ENCODE measurements at places on chromosomes 12 and 14. TPM values are rescaled to one million over a fixed set of nuclear protein-coding genes. Genes with fewer than 3 reads are reported as not detected.

Gene NTF3
- total RNA-seq, result 0.92 TPM

Gene LRRIQ1
- 0.17 TPM for total RNA-seq

Gene GPRC5A
- not detected for total RNA-seq

Gene CRY1
- total RNA-seq, result 44.9 TPM

Gene HOXC9
- total RNA-seq, result not detected

Gene TCL1A
- 0.33 TPM for total RNA-seq

Gene HIGD1C
- total RNA-seq, result not detected

Gene KTN1
- 55.8 TPM for total RNA-seq

Gene MLH3
- total RNA-seq, result 13.2 TPM

Gene RDH11
- total RNA-seq, result 123 TPM

Gene GPR162
- total RNA-seq, result 5.4 TPM

Gene MAP1LC3B2
- 2.8 TPM for total RNA-seq

Gene RIC8B
- total RNA-seq, result 15.2 TPM

Gene SYNDIG1L
- 0.76 TPM for total RNA-seq

Gene LBHD2
- total RNA-seq, result not detected

DNA sequence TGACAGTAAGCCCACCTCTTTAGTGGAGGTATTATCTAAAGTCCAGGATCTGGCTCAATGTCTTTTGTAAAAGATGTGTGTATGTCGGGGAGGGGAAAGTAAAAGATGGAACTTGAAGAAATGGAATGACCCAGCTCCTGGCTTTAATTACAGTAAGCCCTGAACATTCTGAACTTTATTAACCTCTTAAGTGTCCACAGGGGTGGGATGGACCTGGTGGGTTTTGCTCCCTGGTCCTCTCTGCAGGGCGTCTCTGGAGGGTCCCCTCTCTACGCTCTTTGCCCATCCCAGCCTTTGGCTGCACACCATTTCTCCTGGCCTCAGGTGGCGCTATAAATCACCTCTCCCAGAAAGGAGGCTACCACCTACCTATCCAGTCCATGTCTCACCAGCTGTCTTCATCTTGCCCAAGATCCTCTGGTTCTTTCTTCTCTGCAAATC is 3.7 kb upstream of the CISTR start:
- peak; percentile 82 for DNase-seq

GRCh38 chr14:59015482-59015881 is 173.0 kb upstream of the DAAM1 start:
- DNase-seq, result no peak

- no peak for DNase-seq
These were observed 458.7 kb downstream of the TMTC2 start for GRCh38 chr12:83145325-83145840.

GRCh38 chr12:100382338-100382737 is 25.5 kb downstream of the SLC17A8 start:
- no peak for DNase-seq

DNA sequence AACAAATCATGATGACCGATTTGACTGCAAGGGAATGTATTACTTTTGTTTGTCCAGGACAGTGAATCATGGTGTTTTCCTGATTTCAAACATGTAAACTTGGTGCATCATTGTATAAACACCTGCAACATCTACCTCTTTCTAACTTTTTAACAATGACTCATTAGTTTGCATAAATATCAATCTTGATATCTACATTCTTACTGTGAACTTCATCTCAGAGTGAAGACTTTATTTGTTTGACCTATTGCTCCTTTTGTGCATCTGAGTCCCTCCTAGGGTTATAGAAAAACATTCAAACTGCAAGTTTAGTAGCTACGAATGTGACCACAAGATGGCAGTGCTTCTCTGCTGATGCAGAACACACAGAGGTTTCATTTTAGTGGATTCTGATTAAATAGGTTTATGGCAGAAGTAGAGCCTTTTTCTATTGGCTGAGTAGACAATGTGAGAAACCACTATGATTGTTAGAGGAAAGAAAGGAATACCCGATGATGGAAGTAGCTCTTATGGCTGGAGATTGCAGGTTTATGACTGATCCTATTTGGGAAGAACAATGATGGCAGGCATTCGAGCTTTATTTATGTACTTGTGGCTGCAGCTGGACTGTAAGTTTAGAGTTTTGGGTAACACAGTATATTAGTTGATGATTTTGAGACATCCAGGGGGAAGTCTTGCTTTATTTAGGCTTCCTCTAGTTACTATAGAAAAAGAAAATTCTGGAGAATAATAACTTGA is 244.2 kb upstream of the OR4E1 start:
- no peak for DNase-seq

DNA sequence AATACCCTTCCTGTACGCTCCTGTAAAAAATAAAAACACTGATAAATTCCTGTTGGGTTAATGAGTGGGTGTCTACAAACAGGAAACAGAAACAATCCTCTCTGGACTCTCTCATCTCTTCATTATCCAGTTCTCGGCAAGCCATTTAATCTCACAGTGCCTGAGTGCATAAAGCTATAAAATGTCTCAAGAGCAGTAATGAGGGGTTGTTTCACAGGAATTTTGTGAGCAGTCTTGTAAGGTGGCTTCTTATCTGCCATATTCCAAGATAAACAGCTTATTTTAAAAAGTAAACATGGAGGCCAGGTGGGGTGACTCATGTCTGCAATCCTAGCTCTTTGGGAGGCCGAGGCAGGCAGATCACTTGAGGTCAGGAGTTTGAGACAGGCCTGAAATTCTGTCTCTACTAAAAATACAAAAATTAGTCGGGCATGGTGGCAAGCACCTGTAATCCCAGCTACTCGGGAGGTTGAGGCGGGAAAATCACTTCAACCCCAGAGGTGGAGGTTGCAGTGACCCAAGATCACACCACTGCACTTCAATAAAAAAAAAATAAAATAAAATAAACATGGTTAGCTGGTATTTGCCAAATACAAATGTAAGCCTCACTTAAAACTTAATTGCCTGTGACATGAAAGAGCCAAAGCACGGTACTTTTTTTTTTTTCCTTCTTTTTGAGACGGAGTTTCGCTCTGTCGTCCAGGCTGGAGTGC is 54.0 kb downstream of the CLIP1 start:
- no peak for DNase-seq

DNA sequence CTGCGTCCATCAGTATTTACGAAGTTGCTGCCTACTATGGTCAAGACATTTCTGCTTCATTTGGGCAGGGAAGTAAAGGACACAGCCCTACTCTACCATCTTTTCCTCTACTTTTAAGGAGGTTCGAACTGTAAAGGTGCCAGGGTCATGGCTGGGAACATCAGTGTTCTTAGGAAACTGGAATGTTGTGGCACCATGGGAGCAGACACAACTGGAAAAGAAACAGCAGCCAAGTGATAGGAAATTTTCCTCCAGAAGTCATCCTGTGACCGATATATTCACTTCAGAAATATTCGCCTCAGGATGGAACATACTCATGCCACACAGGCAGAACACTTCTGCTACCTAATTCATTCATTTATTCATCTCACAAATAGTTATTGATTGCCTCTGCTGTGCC is 104.4 kb downstream of the ETV6 start:
- no peak for DNase-seq

DNA sequence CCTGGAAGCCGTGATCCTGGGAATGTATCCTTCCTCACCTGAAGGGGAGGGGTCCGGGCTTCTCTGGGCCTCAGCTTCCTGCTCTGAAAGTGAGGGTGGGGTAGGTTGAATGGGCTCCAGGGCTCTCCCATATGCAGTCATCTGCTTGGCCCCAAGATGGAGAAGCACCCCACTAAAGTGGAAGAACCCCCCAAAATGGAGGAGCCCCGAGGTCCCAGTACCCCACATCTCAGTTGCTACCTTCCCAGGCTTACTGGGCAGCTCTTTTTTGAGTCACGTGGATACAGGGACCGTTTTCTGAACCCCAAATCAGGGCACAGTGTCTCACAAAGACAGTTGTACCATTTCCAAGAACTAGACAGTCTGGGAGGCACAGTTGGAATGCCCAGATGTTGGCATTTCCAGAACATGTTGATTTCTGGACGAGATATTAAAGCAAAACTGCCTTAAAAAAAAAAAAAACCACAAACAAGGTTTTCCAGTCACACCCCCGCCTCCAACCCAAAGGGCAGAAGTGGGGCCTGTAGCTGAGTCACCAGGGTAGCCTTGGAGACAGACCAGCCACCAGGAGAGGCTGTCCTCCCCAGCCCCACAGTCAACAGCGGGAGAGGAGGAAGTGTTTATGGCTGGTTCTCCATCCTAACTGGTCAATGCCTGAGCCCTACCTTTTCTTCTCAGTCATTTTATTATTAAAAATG is 12.1 kb downstream of the VASH1 start:
- DNase-seq, result peak; percentile 71

GRCh38 chr14:93005838-93006237 is 82.9 kb downstream of the CHGA start:
- no peak for DNase-seq

GRCh38 chr12:25119020-25119419 is 75.9 kb downstream of the DNAI7 start:
- peak; percentile 25 for DNase-seq

GRCh38 chr12:116529686-116530085 is 29.5 kb upstream of the MAP1LC3B2 start:
- no peak for DNase-seq

DNA sequence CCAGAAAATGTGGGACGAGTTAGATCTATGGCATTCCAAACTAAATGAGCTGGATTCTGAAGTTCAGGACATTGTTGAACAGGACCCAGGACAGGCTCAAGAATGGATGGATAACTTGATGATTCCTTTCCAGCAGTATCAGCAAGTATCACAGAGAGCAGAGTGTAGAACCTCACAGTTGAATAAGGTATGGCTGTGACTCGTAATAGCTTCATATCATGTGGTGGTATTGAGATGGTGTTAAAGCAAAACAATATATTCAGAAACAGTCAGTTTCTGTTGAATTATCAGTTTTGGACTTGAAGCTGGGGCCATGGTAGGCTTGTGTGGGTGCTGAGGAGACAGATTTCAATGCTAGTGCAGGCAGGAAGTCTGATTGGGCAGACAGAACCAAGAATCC is 213.7 kb downstream of the ESR2 start:
- DNase-seq, result no peak

- DNase-seq, result no peak
These were observed 19.3 kb downstream of the SLC25A3 start for GRCh38 chr12:98612696-98613334.

GRCh38 chr14:105329411-105330150 is 15.0 kb downstream of the PACS2 start:
- no peak for DNase-seq

GRCh38 chr12:40310211-40310610 is 85.4 kb downstream of the LRRK2 start:
- DNase-seq, result no peak

DNA sequence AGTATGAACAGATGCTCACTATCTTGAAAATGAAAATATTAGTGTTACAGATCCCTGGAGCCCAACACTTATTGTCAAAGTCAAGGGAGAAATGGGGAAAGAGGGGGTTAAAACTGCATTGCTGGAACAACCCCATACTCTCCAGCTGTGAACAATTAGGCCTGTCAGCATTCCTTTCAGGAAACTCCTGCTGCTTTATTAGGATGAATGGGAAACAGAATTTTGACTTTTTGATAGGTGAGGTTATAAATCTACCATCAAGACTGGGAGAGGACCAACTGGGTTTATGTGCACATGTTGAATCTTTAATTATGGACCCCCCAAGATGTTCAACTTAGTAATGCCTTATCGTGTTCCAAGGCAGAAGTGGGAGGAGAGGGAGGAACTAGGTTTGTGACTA is 85.0 kb downstream of the TMTC1 start:
- DNase-seq, result no peak

GRCh38 chr12:37565112-37565511 is 751.5 kb upstream of the ALG10B start:
- no peak for DNase-seq

DNA sequence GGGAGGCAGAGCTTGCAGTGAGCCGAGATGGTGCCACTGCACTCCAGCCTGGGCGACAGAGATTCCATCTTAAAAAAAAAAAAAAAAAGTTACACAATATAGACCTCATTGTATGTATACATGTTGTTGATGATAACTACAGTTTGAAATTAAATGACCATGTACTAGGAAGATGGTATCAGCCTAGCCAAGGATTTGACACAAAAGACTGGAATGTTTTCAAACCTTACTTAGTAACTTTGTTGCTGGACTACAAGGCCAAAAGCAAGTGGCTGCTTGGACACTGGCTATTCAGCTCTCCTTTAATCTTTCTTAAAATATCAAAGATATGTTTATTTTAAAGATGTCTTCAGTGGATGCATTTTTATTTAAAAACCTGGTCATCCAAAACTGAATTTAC is 18.9 kb upstream of the NUDT4 start:
- no peak for DNase-seq

DNA sequence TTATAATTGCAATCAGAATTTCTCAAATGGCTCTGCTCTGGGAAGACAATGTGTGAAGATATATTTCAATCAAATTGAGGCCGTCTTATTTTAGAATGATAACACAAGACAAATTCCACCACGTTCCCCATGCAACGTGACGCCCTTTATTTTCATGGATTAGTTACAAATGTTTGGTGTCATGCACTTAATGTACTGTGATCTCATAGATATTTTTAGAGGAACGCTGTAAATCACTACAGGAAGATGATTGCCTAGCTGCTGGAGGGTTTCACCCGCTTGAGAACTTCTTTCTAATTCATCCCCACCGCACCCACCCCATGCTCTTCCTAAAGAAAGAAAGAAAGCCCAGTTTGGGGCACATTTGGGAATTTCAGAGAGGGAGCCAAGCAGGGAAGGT is 117.2 kb downstream of the PLXNC1 start:
- no peak for DNase-seq

DNA sequence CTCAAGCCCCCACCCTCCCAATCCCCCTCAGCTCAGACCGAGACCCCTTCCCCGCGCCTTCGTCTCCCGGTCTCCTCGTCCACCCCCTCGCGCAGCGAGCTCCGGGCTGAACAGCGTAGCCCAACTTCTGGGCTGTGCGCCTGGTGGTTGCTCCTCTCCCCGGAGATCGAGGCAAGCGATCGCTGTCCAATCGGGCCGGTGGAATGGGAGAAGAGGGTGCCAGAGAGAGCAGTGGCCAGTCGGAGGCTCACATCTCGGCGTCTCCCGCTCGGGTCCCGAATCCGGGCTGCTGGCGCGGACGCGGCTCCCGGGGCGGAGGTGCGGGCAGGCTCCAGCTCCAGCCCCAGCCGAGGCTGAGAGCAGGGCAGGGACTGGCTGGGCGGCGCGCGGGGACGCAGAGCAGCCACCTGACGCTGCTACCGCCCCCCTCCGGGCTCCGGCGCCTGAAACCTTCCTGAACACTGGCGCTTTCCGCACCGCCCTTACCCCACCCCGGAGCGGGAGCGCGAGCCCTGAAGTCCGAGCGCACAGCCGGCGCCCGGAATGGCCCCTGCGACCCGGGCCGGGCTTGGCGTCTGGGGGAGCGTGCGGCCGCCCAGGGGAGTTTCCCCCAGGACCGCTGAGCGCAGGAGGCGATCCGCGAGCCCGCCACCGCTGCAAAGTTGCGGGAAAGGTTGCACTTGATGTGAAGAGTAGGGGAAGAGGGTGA is 508 bp upstream of the KCNH5 start:
- peak; percentile 87 for DNase-seq

Data from H7 (cell line).